Cerebellum (tissue), 4 donors: ENCODE measurements at places on chromosomes 12 and 14.
A peak's percentile ranks its signal among the peaks of the same experiment; 100 is the strongest.

- DNase-seq, result no peak
Observed at GRCh38 chr14:105120056-105120455, 48.5 kb downstream of the JAG2 start.

GRCh38 chr14:102008891-102009290 is 44.5 kb downstream of the DYNC1H1 start:
- peak; percentile 26 for DNase-seq

GRCh38 chr14:60512973-60513571 is 4.1 kb downstream of the SIX6 start:
- DNase-seq, result no peak

- DNase-seq, result no peak
Observed at GRCh38 chr14:74400031-74400685, 25.9 kb downstream of the SYNDIG1L start.

DNA sequence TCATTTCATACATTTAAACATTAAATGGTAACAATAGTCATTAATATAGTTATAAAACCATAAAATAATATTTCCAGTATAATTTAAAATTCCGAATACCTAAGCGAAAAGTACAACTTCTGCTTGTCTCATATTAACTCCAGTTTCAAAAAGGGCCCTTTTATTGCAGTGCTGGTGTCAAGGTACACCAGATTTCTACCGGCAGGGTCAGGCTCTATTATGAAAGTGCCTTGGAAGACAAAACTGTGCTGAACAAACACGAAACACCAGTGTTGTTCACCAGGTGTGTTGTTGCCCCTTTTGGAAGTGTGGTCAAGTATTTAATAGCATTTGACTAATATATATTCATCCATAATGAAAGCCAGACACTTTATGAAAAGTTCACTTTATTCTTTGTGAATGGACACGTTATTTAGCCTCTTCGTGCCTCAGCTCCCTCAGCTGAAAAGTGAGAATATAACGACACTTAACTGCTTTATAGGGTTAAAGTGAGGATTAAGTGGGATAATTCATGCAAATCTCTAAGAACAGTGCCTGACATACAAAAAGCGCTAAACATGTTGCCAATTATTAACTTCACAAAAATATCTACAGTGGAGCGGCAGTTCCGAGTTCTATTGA is 20.3 kb upstream of the GNS start:
- DNase-seq, result no peak

DNA sequence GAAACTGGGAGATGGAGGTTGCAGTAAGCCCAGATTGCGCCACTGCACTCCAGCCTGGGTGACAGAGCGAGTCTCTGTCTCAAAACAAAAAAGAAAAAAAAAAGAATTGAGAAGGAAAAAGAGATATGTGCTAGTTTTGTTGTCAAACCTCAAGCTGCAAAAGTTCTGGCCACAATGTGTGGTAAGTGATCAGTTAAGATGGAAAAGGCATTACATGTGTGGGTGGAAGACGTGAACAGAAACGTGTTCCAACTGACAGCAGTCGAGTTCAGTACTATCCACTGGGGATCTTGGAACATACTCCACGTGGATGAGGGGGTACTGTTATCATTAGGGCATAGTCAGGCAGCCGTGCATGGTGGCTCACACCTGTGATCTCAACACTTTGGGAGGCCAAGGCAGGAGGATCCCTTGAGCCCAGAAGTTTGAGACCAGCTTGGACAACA is 17.3 kb downstream of the GPR68 start:
- DNase-seq, result no peak

DNA sequence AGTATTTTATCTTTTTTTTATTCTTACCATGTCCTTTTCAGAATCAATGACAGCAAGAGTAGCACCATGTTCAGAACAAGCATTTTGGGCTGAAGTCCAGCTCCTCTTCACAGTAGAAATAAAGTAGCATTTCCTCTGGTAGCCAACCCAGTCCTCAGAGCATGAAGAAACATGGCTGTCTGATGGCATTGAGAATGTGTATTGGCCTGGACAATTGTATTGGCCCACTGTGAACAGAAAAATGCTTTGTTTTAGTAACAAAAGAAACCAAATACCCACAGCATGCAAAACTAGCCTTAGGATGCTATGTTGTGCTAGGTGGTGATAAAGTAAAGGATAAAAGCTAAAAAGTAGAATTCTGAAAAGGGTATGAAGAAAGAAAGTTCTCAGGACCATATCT is 5.7 kb downstream of the CD69 start:
- DNase-seq, result no peak

DNA sequence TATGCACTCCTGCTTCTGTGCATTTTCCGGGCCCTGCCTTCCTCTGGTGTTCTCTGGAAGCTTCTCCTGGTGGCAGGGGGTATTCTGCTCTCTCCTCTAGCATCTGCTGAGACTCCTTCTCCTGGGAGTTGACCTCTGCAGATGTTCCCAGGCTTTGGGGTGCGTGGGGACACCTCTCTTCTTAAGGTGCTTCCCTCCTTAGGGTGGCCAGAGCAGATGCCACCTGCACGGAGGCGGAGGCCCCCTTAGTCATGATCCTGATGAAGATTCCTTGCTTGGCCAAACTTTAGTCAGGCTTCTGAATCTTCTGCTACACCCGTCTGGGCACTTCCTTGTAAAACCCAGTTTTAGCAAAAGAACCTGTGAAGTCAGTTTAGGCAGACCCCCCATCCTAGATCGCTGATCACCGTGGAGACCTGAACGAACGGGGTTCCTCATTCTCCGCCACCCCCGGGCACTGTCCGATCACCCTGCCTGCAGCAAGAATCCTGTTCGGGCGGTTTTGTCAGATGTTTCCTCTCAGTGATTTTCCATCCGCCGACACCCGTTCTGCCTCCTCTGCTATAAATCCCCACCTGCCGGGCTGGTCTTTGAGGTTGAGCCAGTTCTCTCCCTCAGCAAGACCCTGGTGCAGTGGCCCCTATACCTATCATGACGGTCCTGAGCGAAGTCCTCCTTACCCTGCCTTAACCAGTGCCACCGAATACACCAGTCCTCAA is 111.9 kb downstream of the CALM1 start:
- DNase-seq, result no peak

- no peak for DNase-seq
Observed at GRCh38 chr12:26188641-26189040, 6.7 kb upstream of the SSPN start.

- no peak for DNase-seq
Observed at GRCh38 chr12:34244608-34245007, 222.3 kb downstream of the ALG10 start.

- peak; percentile 96 for DNase-seq
Observed at GRCh38 chr12:132593938-132594358, 16.4 kb downstream of the LRCOL1 start.

DNA sequence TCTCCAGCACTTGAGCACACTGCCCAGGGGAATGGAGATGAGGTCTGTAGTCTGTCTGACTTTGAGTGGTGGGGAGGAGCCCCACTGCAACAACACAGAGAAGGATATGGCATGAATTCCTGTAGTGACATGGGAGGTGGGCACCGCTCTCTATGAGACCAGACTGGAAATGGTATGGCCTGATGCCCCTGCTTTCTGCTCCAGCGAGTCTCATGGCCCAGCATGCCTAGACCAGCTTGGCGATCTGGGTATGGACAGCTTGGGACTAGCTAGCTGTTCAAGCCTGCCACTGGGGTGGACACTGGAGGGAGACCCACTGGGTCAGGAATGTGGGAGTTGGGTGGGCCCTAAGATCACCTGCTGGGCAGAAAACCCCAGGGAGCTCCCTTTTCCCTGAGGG is 477.8 kb upstream of the SEL1L start:
- DNase-seq, result no peak

- no peak for DNase-seq
Observed at GRCh38 chr14:53619691-53620231, 336.9 kb downstream of the BMP4 start.

DNA sequence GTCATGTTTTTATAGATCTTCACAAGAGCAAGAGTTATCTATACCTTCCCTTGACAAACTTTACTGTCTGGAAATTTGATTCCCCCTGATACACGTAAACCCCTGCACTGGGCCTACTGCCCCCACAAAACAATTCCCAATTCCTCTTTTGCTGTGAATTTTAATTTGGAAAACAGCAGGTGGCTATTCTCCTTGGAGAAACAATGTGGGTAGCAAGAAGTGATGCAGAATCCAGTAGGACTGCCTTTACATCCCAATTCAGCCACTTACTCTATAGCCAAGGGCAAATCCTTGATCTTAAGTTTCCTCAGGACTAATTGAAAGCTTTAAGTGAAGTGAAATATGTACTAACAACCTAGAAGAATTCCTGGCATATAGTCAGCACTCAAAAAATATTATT is 129.3 kb downstream of the ACSS3 start:
- no peak for DNase-seq

- no peak for DNase-seq
Observed at GRCh38 chr14:33734387-33734786, 216.5 kb downstream of the EGLN3 start.

GRCh38 chr14:54483846-54484245 is 4.9 kb downstream of the GMFB start:
- no peak for DNase-seq

DNA sequence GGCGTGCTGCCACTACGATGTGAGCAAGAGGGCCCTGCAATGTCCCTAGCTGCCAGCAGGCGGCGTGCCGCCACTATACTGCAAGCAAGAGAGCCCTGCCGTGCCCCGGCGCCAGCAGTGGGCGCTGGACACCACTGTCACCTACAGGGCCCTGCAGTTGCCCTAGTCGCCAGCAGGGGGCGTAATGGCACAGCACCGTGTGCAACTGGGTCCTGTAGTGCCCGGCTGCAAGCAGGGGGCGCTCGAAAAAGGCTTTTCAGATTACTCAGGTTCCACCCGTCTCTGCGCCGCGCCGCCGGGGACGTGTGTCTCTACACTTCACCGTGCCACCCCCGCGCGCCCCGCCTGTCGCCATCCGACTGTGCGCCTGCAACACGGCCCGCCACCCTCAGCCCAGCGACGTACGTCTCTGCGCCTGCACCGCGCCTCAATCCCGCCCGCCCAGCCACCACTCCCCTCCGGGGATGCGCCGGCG is 1356.9 kb downstream of the TMEM121 start:
- DNase-seq, result no peak

- DNase-seq, result no peak
Observed at GRCh38 chr14:104296388-104297312, 158.3 kb downstream of the KIF26A start.

- DNase-seq, result no peak
Observed at GRCh38 chr12:62903151-62903550, 31.8 kb downstream of the PPM1H start.
